Esophagus squamous epithelium (tissue), 5 donors: ENCODE measurements at places on chromosomes 1 and 21.

GRCh38 chr1:220330265-220330664 lies 58.0 kb upstream of the RAB3GAP2 start:
- no peak for DNase-seq

GRCh38 chr1:58905628-58906221 lies 121.9 kb upstream of the JUN start:
- DNase-seq, result no peak

DNA sequence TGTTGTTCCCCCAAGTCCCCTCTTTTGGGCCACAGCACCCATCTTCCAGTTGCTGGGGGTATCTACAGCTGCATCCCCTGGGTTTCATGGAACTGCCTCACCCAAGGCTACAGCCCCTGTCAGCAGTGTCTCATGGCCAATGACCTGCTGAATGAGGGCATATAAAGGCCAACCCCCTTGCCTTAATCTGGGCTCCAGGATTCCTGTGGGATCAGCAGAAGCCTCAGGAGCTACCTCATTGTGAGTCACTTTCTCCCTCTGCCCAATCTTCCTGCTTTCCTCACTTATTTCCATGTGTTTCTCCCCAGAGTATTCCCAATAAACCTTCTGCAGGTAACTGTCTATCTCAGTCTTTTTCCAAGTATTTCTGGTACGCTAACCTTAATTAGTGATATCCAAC lies 37.3 kb upstream of the SYT14 start:
- DNase-seq, result no peak

DNA sequence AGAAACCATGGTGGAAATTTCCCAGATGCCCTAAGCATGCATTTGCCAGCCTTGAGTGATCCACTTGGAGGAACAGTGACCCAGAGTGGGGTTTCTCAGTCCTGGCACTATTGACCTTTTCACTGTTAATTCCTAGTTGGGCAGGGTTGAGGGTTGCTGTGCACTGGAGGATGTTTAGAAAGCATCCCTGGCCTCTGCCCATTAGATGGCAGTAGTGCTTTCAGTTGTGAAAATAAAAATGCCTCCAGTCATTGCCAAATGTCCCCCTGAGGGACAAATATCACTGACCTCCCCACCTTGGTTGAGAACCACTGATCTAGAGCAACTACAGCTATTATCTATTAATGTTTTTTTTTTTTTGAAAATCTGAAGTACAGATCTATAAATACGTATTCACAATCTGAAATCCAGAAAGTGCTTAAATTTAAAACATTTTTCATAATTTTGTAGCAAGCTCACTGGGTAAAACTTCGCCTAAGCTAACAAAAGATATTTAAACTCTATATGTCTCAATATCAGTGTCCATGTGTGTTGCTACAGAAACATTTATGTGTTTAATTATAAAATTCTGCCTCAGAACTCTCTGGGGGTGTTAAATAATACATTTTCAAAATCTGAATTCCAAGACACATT lies 27.3 kb downstream of the F3 start:
- no peak for DNase-seq

- DNase-seq, result no peak
Measured at GRCh38 chr1:52786148-52786547, 56.4 kb upstream of the ZYG11A start.
